DMS 273 treated with DMSO at 0.1 percent for 48 hours (cell line): ENCODE measurements at places on chromosomes 5 and 9.
A peak's percentile ranks its signal among the peaks of the same experiment; 100 is the strongest.

DNA sequence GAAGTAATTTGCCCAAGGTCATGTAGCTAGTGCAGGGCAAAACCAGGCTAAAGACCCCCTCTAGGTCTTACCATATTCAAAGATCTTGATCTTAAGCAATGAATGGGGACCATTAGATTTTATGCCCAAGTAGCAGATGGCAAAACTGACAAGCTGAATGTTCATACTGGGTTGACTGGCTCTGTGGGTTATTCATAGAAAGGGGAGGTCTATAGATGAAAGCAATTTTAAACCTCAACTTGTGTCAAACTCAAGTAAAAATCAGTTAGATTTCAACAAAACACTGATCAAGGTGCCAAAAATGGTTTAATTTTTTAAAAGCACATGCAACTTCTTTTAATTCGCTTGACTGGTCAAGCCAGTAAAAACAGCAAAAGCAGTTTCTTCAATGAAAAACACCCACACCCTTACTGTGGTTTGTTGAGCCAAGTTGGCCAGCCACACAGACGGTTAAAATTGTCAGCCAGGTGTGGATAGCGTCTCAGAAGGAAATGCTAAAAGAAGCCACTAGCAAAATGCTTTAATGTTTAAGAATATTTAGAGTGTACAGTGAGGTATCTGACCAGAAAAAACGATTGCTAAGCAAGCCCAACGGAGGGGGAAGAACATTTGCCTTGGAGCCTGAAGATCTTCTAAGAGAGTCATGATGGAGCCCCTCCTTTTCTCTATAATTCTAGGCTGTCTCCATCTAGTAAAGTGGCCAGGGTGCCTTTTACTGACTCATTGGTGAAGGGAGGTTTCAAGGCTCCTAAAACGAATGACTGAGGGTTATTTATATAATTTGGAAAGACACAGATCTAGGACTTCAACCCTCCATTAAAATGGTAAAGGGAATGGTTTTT lies 539.6 kb upstream of the CLINT1 start:
- DNase-seq, result no peak

DNA sequence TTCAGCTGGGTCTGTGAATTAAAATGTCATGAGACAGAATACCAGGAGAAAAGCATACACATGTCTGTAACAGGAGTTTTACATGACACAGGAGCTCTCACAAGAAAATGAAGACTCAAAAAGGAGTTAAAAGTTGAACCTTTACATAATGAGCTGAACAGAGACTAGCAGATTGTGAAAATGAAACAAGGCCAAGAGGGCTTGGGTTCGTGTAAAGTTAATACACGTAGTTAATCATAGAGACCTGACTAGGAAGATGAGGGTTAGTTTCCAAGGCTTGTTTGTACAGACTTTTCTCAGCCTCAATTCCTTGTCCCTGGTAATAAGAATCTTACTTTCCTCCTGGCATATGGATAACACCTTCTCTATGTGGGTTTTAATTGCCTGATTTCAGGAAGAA lies 1294.0 kb downstream of the MAT2B start:
- no peak for DNase-seq

DNA sequence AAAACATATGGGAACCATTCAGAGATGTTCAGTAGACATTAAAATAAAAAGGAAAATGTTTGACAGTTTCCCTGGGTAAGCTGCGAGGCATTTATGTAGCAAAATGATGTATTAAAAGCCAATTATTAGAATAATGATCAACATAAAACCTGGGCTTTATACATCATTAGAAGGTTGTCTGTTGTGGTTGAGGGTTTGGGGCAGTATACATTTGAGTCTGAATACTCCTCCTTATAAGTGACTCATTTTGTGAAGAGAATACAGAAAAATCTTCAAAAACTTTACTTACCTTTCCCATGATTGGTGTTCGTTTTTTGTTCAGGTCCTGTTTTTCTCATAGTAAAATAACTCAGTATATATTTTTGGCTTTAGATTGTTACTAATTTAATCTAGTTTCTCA lies 119.5 kb downstream of the ZCCHC7 start:
- DNase-seq, result no peak

- no peak for DNase-seq
Observed at GRCh38 chr9:70119786-70120185, 76.1 kb downstream of the MAMDC2 start.

- no peak for DNase-seq
Observed at GRCh38 chr5:119313197-119313596, 42.6 kb upstream of the TNFAIP8 start.

GRCh38 chr9:136799854-136800657 lies 3.9 kb downstream of the CCDC183 start:
- DNase-seq, result peak; percentile 45

GRCh38 chr5:111486055-111486454 lies 26.3 kb downstream of the STARD4 start:
- DNase-seq, result no peak

- DNase-seq, result no peak
Observed at GRCh38 chr5:178423431-178423830, 166.8 kb downstream of the COL23A1 start.

GRCh38 chr5:142636093-142636492 lies 49.8 kb downstream of the FGF1 start:
- DNase-seq, result no peak

- peak; percentile 9 for DNase-seq
Observed at GRCh38 chr9:110316261-110317075, 21.2 kb downstream of the TXNDC8 start.

GRCh38 chr9:137252555-137253506 lies 1.7 kb downstream of the STPG3 start:
- no peak for DNase-seq

GRCh38 chr5:15737036-15737821 lies 237.2 kb downstream of the FBXL7 start:
- no peak for DNase-seq

- no peak for DNase-seq
Observed at GRCh38 chr5:13640270-13640669, 304.2 kb downstream of the DNAH5 start.
